Amygdala (tissue), 56 donors: ENCODE measurements at places on chromosomes 5 and 9.

DNA sequence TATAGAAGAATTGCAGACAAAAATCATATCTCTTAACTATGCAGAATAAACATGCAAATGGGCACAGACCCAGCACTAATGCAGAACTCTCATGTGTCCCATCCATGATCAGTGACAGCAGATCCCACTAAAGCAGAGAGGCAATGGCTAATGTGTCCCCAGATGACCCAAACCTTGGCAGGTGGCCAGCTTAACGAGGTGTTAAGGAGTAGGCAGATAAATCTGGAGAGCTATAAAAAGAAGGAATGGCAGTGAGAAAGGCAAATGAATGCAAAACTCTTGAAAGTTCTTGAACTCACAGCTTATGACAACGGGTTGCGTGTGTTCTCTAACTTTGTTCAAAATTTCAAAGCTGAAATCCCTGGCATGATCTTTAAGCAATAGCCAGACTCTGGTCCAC is 265.4 kb downstream of the RASEF start:
- DNase-seq = no peak

DNA sequence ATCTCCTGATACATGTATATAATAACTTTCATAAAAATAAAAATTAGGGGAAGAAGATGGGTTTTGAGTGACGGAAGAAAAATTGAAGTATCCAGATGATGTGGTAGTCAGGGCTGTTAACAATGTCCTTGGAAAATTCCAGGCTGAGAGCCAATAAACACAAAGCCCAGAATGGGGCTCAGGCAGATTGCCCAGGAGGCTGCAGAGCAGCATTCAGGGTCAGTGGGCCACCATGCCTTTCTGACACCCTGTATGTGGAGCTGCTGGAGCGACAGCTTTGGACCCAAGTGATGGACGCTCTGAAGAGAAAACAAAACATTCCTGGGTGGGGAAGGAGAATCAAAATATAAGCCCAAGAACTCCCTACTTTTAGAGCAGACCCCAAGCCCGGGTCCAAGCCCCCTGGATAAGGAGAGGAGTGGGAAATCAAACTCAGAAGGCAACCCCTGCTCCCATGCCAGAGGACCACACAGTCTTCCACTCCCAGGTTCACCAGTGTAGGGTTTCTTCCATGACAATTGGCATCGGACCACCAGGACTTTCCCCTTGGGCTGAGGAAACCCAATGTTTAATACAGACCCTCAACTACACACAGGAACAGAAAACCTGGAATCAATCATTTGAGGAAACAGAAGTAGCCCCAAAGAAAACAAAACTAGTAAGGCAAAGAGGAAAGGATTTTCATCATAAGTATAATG is 45.7 kb upstream of the SPATA31C2 start:
- no peak for DNase-seq

- no peak for DNase-seq
Measured at GRCh38 chr9:20321423-20322082, 300.7 kb downstream of the MLLT3 start.

DNA sequence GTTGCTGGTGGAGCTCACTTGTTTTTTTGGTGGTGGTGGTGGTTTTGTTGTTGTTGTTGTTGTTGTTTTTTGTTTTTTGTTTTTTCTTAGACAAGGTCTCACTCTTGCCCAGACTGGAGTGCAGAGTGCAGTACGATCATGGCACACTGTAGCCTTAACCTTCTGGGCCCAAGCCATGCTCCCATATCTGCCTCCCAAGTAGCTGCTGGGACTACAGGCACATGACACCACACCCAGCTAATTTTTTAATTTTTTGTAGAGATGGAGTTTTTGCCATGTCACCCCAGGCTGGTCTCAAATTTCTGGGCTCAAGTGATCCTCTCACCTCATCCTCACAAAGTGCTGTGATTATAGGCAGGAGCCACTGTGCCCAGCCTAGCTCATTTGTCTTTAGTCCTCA is 53.5 kb downstream of the NUP214 start:
- DNase-seq = no peak

DNA sequence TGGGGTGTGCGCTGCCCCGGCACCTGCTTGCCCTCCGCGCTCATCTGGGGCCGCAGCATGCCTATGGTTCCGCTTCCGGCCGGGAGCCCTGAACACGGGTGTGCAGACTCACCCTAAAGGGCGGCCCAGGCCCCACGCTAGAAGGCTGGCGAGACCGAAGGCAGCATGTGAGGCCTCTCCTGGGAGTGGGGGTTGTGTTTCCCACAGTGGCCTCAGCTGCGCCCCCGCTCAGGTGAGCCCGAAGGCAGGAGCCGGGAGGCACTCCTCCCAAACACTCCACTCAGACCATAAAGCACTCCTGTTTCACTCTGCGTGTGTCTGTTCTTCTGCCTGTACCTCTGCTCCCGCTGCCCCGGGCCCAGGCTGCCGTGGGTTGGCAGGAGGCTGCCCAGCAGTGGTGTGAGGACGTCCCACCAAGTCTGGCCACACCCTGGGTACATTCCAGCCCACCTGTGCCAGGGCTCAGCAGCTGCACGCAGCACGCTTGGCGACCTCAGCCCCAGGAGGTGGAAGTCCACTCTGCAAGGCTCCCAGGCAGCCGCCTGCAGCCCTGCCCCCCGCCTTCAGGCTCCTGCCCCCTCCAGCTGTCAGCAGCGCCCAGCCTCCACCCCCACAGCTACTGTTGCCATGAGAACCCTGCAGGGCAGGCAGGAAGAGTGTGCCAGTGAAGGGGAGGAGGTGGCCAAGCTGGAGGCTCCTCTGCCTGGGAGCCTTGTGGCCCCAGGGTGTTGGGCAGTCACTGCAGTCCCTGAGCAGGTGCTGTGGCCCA is 1.2 kb upstream of the AJM1 start:
- peak; percentile 87 for DNase-seq

DNA sequence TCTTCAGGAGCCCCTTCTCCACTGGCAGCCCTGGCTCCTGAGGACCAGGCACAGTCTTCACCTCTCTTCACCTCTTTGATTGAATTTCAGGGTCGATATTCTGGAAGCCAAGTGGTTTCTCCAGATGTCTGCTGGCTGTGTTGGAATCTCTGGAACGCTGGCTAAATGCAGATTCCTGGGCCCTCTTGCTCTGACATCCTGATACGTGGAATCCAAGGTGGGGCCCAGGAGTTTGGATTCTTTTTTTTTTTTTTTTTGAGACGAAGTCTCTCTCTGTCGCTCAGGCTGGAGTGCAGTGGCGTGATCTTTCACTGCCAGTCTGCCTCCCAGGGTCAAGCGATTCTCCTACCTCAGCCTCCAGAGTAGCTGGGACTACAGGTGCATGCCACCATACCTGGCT is 26.8 kb upstream of the IER5L start:
- no peak for DNase-seq

DNA sequence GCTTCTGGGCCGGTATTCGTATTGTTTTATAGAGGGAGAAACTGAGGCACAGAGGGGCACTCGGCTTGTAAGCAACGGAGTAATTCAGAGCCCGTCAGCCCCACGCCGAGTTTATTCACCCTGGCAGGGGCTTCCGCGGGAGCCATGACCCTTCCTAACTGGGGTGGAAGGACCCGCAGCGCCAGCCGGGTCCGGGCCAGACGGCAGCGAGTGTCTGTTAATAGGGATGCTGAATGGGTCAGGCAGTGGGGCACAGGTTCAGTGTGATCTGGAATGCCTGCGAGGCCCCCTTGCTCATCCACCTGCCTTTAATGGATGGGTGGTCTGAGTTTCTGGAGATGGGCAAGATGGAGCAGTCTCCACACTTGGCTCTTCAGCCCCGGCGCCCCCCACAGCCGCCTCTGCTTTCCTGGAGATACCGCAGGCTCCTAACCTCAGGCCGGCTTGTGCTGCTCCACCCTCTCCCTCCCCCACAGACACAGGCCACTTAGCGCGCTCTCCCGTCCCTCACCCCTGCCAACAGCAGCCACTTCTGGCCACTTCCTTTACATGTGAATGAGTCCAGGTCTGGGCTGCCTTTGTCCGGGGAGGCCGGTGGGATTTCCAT is 147.1 kb downstream of the ERCC6L2 start:
- no peak for DNase-seq

DNA sequence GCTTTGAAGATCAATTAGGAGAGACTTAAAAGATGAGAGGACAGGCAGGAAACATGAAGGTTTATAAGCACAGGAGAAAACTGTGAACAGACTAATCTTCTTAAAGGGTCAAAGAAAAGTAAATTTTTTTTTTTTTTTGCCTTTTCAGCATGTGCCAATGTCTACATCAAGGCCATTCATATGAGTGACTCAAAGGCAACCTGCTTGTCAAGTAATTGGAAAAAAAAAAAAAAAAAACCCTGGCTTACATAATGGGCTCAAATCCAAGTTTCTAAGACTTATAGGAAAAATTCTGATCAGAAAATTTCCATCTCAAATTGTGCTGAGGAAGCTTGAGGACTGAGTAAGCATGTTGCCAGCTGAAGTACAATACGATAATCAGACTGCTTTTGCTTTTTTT is 15.9 kb downstream of the PPP2R2B start:
- no peak for DNase-seq

DNA sequence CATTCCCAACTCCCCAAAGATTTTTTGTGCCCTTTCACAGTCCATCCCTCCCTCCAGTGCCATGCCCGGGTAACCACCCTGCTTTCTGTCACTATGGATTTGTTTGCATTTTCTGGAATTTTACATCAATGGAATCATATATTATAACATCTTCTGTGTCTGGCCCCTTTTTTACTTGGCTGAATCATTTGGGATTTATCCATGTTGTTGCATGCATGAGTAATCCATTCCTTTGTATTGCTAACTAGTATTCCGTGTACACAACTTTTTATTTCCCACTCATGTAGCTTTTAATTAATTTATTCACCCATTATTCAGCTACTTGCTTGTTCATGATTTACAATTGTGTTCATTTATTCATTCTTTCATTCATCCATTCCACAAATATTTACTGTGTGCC is 94.1 kb downstream of the FGF18 start:
- DNase-seq = no peak

DNA sequence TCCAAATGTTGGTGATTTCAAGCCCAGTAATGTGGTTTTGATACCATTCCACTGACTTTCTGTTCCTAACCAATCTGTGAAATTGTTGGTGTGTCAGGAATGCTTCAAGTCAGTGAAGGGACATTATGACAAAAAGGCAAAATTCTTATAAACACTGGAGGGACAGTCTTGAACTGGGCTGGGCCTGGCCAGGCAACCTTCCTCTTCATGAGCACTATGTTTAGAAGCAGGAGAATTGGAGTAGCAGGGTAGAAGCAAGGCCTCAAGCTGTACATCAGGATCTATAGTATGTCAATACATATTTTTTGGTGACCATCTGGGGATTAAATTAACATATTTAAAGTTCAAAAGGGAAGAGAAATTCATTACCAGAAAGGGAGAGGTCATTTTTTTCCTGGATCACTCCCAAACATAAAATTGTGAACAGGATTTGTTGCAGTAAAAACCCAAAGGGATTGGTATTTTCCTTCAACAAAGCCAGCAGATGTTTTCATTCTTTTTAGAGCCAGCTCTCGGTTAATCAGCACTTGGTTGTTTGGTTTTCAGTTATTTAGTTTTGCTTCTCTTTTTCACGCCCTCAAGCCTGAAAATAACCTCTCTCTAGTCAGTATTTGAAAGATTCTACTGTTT is 77.9 kb upstream of the PIK3R1 start:
- DNase-seq = no peak

- no peak for DNase-seq
Measured at GRCh38 chr5:93715761-93716160, 25.6 kb downstream of the POU5F2 start.

GRCh38 chr9:89425921-89426383 is 72.0 kb downstream of the SEMA4D start:
- peak; percentile 26 for DNase-seq

DNA sequence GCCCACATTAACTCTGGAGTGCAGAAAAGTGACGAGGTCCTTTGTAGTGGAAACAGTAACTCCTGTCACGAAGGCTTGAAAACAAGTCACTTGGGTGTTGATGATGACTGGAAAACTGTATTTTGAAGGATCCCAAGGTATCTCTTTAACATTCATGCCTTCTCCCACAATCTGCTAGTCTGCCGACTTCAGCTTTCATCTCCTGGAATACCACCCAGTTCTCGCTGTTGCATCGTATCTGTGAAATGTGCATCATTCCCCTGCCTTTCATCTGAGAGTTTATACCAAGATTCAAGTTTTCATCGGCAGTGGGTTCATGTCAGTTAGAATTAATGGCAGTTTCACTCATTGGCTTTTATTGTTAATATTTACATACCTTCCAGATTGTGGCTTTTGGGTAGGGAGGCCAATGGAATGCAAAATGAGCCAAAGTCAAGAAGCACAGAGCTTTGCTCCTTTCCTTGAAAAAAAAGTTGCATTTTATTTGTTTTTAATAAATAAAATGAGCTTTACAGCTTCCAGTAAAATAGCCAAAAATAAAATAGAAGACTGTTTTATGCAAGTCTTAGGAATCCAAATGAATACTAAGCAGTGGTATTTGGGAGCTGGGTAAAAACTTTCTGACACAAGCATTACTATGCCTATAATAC is 575.2 kb upstream of the WWC1 start:
- no peak for DNase-seq

DNA sequence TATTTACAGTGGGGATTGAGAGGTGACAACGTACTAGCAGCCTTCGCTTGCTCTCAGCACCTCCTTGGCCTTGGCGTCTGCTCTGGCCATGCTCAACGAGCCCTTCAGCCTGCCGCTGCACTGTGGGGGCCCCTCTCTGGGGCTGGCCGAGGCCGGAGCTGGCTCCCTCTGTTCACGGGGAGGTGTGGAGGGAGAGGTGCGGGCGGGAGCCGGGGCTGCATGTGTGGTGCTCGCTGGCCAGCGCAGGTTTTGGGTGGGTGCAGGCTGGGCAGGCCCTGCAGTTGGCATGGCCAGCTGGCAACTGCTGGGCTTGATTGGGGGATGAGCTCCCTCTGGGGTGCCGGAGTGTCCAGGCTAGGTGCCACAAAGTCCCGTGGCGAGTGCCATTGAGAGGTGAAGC is 5.8 kb upstream of the DMRTA1 start:
- no peak for DNase-seq

DNA sequence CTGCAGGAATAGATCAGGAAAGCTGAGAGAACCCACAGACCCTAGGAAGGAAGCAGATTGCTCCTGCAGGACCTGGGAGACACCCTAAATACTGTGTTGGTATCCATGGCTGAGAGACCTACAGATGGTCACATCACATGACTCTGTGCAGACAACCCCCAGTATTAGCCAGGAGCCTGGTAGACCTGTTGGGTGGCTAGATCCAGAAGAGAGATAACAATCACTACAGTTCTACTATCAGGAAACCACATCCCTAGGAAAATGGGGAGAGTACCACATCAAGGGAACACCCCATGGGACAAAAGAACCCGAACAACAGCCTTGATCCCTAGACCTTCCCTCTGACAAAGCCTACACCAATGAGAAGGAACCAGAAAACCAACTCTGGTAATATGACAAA is 24.2 kb upstream of the MELK start:
- no peak for DNase-seq

DNA sequence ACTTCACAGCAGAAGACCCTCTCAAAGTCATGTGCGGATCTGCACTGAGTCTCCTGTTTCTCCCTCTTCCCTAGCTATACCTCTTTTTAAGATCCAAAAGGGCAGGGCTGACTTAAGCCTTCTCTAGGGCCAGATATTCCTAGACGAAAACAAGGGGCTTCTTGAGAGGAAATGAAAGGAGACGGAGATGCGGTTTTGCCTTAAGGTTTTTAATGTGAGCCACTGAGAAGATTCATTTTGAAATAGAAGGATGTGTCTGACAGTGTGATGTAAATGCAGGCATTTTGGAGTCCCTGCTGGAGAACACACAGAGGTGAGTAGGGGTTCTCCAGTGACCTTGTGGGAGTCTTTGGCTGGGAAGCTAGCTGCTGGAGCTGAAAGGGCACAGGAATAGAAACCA is 15.6 kb upstream of the IL12B start:
- DNase-seq = no peak

GRCh38 chr5:78755822-78756429 is 107.4 kb upstream of the LHFPL2 start:
- DNase-seq = no peak

- no peak for DNase-seq
Measured at GRCh38 chr5:113354055-113354454, 80.7 kb downstream of the TSSK1B start.
